ENCODE measurements at places on chromosomes 16 and 17.

DNA sequence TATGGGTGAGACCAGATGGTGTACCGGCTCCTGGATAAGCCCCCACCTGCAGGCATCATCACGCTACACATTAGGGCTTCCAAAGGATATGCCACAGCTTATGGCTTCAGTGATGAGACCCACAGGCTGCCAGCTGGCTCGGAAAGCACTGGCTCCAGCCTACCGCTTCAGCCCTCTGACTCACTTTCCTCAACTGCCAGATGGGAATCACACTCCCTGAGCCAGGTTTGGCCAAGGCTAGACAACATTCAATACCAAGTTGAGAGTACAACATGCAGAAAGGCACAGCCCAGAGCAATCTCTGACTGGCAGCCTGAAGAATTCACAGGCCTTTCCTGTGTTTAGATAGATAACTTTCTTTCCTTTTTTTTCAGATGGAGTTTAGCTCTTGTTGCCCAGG is 10.3 kb downstream of the CENPV start:
- no peak for DNase-seq

GRCh38 chr16:79603055-79603454 is 2.5 kb upstream of the MAF start:
- DNase-seq, result no peak

DNA sequence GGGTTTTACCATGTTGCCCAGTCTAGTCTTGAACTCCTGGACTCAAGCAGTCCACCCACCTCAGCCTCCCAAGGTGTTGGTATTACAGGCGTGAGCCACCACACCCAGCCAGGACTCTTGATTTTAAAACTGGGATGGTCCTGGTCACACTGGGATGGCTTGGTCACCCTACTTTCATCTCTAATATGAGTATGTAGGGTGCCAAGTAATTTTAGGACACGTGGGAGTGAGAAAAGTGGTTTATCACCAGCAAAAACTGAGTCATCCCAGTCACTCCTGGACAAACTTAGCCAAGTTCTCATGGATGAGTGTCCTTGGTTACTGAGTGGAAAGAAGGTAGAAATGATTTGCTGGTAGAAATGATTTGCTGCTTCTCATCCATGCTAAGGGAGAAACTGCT is 9.9 kb downstream of the CLEC19A start:
- no peak for DNase-seq

GRCh38 chr17:80212962-80213642 is 7.0 kb downstream of the SGSH start:
- DNase-seq, result no peak

GRCh38 chr16:3536851-3537250 is 36.0 kb downstream of the CLUAP1 start:
- DNase-seq, result no peak
